ENCODE measurements at places on chromosomes 12 and 14.

DNA sequence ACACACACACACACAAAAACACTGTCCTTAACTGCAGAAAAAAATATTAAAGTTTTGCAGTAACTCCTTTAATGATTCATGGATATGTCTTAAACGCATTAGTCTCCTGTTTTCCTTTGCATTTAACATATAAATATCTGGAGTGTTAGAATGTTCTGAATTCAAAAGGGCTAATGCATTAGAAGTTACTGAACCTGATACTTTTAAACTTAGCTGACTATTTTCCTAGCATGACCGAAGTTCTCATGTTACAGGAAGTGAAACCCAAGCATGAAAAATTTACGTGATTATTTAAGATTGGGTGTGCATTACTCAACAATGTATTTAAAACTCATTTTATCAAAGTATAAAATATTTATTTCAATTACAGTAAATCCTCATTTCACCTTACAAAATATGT, 791.2 kb downstream of the FLRT2 start:
- no peak for DNase-seq

- DNase-seq = no peak
These were observed 51.3 kb downstream of the MAPKAPK5 start for GRCh38 chr12:111893287-111893686.

DNA sequence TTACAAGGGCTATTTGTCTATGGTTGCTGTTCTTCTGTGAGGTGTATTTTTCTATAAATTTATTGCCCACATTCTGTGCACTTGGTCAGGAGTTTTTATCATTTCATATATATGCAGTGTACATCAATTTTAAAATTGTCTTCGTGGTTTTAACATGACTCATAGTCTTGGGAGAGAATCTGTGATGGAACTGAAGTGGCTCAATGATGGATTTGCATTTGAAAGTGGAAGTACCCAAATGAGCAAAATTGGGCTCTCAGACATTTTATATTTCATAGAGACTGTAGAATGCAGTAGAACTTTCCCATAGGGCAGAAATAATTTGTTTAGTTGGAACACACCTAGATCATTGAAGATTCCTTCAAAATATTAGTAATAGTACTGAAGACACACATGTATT, 1.9 kb upstream of the SCFD1 start:
- no peak for DNase-seq

GRCh38 chr12:72214163-72214562, 58.0 kb upstream of the TRHDE start:
- DNase-seq = no peak

DNA sequence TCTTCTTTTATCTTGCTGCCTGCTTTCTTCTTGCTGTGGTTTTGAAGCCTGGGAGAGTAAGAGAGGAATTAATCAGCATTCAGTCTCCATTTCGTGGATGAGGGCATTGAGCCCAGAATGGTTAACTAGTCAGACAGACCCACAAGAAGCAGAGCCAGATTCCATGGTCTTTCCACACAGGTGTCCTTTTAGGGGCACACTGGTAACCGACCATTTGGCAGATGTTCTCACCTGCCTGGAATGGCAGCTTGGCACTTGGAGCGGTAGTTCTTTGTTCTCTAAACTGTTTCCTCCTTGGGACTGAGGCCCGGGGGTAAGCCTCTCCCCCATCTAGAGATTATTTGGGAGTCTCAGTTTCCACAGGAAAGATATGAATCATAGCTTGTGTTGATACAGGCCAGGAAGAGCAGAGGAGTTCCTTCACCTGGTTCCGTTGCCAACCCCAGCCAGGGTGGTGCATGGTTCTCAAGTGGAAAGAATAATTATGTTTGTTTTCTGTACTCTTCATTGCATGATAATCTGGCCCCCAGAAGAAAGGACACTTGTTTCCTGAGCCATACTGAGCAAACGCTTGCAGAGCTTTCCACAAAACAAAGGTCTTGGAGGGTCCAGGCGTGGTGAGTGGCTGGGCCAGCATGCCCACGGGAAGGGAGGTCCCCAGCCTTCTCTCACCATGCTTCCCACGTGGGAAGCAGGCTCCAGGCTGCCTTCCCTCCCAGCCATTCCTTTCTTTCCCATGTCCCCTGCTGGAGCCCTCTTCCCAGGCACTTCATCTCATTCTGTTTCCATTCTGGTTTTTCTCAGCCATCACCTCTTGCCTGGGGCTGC, 2.0 kb upstream of the KRT75 start:
- DNase-seq = no peak

DNA sequence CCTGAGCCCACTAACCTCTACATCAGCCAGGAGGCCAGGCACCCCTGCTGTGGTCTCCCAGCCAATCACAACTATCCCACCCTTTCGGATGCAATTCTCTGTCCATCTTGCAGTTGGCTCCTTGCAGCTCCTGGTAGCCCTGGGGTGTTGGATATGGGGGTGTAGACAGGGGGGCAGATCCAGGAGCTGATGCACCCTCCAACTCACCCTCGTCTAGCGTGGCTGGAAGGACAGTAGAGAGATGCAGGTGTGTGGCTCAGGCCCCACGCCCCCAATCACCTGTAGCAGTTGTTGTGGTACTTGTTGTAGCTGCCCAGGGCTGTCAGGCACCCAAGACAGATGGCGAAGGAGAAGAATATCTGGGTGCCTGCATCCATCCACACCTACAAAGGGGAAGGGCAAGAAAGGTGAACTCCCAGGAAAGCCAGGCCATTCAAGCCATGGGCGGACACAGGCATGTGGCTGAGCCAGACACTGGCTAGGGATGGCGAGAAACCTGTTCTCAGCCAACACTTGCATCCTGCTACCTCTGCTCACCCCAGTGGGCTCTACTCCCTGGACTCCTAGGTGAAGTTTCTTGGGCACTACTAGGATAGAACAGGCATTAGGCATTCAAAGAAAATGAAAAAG, 13.4 kb upstream of the SLC6A12 start:
- no peak for DNase-seq

- DNase-seq = no peak
These were observed 181.5 kb downstream of the FOXA1 start for GRCh38 chr14:37413504-37414003.

DNA sequence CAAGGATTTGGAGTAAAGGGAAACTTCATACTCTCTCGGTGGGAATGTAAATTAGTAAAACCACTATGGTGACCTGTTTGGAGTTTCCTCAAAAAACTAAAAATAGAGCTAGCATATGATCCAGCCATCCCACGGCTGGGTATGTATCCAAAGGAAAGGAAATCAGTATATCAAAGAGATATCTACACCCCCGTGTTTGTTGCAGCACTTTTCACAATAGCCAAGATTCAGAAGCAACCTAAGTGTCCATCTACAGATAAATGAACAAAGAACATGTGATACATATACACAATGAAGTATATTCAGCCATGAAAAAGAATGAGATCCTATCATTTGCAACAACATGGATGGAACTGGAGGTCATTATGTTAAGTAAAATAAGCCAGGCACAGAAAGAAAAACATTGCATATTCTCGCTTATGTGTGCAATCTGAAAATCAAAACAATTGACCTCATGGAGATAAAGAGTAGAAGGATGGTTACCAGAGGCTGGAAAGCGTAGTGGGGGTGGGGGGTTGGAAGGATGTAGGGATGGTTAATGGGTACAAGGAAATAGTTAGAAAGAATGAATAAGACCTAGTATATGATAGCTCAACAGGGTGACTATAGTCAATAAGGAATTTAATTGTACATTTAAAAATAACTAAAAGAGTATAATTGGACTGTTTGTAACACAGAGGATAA, 468.0 kb downstream of the BCAT1 start:
- DNase-seq = no peak

DNA sequence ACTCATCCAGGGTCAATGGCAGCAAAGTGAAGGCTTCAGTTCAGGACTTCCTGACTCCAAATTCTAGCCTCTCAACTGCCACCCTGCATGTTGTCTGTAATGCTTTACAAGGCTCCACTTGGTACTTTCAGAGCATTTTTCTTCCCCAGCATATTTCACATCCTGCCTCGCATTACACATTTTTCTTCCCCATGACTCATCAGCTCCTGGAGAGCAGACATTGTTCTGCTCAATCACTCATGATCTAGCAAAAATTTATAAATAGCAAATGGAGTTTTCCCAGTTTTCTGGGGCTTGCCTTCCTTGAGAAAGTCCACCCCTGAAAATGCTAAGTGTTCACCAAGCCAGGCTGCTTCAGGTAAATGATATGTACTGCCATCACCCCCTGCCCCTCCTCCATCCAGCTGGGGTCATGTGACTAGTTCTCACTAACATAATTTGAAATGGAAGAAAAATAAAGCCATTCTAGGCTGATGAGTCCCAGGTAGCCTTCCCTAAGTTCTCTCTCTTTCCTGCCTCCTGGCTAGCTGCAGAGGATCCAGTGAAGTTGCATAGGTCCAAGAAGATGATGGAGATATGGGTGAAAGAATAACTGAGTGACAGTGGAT, 69.4 kb downstream of the ARMH4 start:
- DNase-seq = peak; percentile 46

- DNase-seq = no peak
These were observed 33.2 kb upstream of the HELB start for GRCh38 chr12:66269142-66269541.

GRCh38 chr12:111343181-111343580, 25.7 kb downstream of the PHETA1 start:
- no peak for DNase-seq

DNA sequence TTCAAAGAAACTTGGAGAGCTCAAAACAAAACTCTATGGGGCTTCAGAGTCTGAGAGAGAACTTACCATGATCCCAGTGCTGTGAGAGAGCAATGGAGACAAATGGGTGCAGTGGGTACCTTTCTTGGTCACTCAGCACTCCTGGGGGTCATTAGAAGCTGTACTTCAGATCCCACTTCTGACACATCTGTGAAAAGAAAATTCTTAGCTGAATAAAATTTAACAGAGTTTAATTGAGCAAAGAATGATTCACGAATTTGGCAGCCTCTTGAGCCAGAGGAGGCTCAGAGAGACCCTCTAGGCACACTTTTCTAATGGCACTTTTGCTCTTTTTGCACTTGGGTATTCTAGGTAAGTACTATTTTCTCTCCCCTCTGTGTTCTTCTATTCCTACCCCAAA, 96.8 kb upstream of the SYT10 start:
- DNase-seq = no peak

DNA sequence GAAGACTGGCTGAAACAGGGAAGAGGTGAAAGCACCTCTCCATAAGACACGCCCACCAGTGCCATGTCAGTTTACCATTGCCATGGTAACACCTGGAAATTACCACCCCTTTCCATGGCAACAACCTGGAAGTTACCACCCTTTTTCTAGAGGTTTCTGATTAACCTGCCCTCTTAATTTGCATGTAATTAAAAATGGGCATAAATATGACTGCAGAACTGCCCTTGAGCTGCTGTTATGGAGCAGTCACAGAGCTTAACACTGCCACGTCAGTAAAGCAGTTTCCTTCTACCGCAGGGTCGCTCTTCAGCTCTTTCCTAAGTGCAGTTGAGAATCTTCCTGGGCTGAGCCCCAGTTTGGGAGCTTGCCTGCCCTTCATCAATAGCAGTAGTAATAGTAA, 55.2 kb downstream of the RASSF3 start:
- DNase-seq = no peak

- no peak for DNase-seq
These were observed 126.1 kb upstream of the PRMT8 start for GRCh38 chr12:3364661-3365462.

DNA sequence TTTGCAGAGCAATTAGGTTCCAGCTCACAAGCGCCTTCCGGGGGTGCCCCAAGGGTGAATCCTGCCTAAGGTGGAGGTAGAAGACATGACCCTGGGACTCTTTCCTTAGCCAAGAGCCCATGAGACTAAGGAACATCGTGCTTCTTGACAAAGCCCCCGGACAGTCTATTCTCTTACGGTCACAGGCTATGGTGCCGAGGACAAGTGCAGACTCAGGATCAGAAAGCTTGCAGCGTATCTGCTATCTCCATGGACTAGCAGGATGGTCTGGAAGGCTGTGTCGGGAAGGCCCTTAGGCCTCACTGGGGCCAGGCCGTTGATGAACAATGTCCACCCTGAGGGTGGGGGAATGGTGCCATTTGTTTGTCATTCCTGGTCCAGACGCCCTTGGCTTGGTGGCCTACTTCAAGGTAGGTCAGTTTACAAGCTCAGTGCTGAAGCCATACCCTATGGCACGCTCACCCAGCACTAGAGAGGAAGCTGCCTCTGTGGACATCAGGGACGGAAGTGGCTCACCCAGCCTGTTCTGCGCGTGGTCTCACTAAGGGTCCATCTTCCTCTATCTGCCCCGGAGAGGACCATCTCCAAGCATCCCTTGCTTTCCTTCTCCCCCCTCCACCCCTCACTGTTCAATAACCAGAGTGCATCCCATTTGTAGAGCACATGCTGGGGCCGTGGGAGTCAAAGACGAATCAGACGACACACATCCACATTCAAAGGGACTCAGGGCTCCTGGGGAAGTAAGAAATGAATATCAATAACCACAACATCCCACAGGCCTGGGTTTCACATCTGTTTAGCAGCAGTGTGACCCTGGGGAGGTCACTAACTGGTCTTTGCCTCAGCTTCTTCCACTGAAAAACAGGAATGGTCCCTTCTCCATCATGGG, 45.0 kb upstream of the IQSEC3 start:
- peak; percentile 77 for DNase-seq

DNA sequence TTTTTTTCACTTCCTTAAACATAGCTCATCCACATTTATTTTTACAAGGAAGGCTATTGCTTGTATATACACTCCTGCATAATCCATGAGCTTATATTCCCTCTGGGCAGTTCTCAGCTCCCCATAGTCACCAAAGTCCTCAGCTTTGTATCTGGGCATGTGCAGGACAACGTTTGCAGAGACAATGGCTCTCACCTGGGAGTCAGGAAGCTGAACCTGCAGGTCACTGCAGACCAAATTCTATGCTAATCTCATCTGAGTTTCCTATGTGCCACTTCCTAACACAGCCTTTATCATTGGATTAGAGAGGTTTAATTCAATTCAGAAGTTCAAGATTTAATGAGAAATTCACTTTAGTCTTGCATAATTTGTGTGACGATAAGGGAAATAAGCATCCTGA, 131.5 kb downstream of the KCNK10 start:
- DNase-seq = no peak
